ENCODE measurements at places on chromosomes 7 and 10.

- no peak for DNase-seq
Measured at GRCh38 chr7:154259396-154259795, 207.2 kb downstream of the DPP6 start.

DNA sequence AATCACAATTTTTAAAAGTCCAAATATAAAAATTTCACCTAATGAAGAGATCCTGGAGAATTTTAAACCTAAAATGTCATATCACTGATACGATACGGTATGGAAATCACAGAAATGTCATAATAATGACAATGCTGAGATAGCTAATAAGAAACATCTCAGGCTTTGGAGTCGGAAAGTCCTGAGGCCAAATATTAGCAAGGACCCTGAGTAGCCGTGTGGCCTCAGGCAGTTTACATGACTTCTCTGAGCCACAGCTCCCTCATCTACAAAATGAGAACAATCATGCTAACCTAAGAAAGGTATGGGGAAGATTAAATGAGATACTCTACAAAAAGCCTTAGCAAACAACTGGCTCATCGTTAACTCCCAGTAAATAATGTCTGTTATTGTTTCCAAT is 100.9 kb upstream of the NEBL start:
- DNase-seq = no peak

DNA sequence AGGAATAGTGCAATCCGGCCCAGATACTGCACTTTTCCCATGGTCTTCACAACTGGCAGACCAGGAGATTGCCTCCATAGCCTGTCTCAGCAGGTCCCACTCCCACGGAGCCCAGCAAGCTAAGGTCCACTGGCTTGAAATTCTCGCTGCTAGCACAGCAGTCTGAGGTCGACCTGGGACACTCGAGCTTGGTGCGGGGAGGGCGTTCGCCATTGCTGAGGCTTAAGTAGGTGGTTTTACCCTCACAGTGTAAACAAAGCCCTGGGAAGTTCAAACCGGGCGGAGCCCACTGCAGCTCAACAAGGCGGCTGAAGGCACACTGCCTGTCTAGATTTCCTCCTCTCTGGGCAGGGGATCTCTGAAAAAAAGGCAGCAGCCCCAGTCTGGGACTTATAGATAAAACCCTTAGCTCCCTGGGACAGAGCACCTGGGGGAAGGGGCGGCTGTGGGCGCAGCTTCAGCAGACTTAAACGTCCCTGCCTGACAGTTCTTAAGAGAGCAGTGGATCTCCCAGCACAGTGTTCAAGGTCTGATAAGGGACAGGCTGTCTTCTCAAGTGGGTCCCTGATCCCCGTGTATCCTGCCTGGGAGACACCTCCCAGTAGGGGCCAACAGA is 293.5 kb upstream of the GALNT17 start:
- no peak for DNase-seq

DNA sequence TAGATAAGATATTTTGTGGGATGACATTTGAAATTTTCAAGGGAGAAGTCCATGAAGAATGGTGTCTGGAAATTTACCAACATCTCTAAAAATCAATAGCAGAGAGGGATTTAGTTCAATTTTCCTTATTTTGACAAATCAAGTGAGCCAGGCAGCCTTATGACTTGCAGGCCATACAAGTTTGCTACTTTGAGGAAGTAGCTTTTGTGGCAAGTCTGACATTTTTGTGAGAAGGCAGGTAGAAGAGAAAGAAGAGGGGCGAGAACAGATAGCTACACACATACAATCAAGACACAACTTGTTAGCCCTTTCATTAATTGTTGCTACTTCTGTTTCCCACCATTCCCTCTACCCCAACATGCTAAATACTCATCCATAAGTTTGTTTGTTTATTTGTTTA is 74.5 kb upstream of the OIT3 start:
- DNase-seq = no peak

DNA sequence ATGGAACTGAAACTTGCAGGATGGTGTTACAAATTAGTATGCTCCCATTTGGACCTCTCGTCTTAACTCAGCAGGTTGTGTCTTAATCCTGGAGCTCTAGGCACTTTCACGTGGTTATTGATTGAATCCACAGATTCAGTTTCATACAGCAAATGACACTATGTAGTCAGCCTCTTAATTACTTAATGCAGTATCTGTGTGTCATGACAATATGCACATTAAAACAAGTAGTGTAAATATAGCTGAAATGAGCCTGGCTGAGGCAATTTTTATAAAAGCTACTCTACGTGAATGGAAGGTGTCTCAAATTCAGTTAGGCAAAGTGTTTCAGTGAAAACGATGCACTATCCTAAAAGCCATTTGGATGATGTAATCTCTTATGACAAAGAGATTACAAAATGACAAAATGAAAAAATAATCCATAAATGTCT is 86.8 kb downstream of the CD36 start:
- DNase-seq = no peak

DNA sequence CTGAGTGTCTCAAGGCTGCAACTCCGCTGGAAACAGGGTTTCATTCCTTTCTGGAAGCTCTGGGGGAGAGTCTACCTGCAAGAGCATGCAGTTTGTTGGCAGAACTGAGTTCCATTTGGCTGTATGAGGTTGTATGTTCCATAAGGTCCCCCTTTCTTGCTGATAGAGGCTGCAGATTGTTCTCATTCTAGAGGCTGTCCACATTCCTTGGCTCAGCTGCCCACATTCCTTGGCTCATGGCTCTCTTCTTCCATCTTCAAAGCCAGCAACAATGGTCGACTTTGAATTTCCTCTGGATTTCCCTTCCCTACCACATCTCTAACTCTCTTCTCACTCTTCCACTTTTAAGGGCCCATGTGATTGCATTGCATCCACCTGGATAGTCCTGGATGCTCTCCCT is 147.3 kb upstream of the CDCA7L start:
- no peak for DNase-seq

- no peak for DNase-seq
Measured at GRCh38 chr7:11548532-11548931, 283.5 kb downstream of the THSD7A start.

DNA sequence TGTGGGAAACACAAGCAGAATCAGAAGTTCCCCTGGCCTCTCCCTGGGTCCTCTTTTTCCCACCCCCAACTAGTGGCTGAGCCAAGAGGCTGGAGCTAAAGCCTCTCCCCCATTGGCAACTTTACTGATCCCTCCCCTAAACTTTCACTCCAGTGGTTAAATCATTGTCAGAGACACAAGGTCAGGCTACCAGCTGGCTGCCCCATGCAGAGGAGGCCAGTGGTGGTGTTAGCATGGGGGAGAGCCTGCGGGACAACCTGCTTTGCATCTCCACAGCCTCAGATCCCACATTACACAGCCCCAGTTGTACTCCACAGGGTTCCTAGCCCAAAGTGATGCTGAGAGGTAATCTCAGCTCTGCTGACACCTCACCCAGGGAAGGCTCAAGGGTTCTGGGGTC is 21.0 kb downstream of the NEUROG3 start:
- no peak for DNase-seq

- no peak for DNase-seq
Measured at GRCh38 chr7:8499128-8499527, 65.7 kb downstream of the NXPH1 start.

DNA sequence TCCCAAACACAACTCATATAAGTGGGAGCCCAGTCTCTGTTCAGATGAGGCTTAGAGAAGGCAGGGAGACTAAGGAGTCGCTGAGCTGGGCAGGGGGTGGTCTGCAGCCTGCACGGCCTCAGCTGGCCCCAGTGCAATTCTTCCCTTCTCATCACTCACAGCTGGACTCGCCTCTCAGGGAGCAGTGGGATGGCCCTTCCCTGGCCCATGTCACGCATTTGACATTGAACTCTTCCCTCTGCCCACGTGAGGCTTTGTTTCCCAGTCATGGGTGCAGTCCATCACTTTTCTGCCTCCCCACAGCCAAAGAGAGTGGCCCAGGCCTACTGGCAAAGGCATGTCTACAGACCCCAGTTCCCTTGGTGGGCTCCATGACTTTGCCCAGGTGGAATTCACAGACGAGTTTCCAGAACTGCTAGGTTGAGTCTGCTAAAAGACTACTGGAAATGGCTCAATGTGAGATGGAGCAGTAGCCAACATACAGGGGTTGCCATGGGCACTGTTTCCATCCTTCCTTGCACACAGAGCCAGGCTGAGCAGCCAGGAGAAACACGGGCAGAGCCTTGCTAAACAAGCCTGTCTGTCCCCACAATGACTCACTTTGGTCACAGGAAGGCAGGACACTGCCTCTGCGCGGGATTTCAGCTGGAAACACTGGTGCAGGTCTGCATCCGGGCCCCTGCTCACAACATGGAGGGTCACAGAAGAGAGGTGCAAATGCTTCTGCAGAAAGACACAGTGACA is 90.1 kb downstream of the OAT start:
- DNase-seq = no peak

DNA sequence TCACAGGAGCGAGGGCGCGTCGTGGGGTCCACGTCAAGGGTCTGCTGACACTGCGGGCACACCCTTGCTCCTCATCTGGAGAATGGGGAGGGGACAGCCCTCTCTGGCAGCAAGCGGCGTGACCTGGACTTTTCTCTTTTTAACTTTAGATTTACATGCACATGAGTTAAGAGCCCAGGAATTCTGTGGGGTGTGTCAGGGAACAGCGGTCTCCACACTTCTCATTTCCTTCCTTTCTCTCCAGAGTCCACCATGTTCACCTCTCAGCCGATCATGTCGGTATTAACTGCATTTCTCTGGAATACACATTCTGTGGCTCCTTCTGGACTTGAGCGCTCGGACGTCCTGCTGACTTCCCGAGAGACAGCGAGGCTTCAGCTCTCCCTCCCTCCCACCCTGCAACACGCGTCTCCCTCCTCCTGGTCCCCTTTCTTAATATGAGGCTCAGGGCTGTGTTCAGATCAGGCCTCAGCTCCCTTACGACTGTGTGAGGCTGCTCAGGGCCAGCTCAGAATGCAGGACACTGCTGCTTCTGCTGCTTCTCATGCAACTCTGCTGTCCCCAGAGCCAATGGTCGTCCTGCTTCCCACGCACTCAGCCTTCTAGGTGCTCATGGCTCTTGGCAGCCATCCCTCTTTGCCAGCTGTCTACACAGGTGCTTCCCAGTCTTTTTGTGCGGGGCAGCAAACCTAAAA is 261.3 kb downstream of the ELFN1 start:
- no peak for DNase-seq

- DNase-seq = no peak
Measured at GRCh38 chr7:139797607-139798006, 19.8 kb upstream of the HIPK2 start.

- no peak for DNase-seq
Measured at GRCh38 chr10:45453639-45454255, 79.7 kb downstream of the ALOX5 start.
